NCI-H187 treated with DMSO at 0.1 percent for 48 hours (cell line): ENCODE measurements at places on chromosomes 1 and 21.
A peak's percentile ranks its signal among the peaks of the same experiment; 100 is the strongest.

DNA sequence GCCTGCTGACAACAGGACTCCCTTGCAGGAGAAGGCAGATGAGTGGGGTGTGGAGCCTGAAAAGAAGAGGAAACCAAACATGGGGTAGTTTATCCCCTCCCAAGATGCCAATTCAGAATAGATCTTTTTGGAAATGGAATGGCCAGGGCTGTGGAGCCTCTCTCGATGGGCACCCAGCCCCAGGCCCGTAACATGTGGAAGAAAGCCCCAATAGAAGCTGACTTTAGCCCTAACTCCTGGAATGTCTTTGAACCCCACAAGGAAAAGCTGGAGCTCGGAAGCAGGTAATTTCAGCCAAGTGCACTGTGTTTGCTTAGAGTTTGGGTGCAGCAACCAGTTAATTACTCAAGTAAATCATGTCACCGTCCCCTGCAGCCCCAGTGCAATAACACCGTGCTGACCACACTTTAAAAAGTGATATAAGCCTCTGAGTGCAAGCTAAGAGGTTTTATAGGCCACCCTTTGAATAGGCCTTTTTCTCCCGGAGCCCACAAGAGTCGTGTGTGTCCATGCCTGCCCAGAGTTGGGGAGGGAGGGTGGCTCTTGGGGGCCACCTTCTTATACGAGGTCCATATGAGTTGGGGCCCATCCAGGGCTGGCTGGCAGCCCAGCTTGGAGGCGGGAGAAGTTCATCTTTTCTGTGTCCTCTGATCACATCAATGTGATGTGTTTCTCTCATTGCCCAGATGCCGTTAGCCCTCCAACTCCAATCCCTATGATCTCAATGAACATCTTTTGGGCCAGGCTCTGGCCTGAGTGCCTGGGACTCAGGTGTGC is 153.2 kb downstream of the TRABD2B start:
- no peak for DNase-seq

- DNase-seq, result no peak
Observed at GRCh38 chr1:3312898-3313575, 141.4 kb upstream of the ARHGEF16 start.

GRCh38 chr1:93869653-93870052 is 9.4 kb downstream of the DNTTIP2 start:
- DNase-seq, result no peak

- no peak for DNase-seq
Observed at GRCh38 chr21:25191141-25191540, 416.1 kb downstream of the MRPL39 start.

DNA sequence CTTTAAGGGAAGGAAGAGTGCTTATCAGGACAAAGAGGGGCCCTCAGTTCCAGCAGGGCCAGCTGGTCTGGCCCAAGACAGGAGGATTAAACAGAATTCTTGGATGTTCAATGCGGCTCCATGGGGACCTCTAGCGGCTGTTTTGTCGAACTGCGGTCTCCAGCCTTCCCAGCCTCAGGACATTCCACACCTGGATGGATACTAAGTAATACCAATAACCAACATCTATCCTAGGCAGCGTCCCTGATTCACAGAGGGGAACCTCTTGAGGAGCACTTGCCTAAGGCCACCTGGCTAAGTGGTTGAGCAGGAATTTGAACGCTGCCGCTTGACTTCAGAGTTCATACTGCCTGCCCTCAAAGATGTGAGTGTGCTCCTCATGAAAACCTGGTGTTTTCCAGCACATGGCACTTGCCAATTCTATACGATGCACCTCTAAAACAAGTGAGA is 15.5 kb upstream of the CD247 start:
- DNase-seq, result peak; percentile 83

- DNase-seq, result no peak
Observed at GRCh38 chr1:105088166-105088565, 1338.5 kb downstream of the AMY1C start.

- DNase-seq, result no peak
Observed at GRCh38 chr1:215079456-215079855, 3.1 kb upstream of the KCNK2 start.

GRCh38 chr1:204578867-204579664 is 62.9 kb downstream of the MDM4 start:
- DNase-seq, result no peak

DNA sequence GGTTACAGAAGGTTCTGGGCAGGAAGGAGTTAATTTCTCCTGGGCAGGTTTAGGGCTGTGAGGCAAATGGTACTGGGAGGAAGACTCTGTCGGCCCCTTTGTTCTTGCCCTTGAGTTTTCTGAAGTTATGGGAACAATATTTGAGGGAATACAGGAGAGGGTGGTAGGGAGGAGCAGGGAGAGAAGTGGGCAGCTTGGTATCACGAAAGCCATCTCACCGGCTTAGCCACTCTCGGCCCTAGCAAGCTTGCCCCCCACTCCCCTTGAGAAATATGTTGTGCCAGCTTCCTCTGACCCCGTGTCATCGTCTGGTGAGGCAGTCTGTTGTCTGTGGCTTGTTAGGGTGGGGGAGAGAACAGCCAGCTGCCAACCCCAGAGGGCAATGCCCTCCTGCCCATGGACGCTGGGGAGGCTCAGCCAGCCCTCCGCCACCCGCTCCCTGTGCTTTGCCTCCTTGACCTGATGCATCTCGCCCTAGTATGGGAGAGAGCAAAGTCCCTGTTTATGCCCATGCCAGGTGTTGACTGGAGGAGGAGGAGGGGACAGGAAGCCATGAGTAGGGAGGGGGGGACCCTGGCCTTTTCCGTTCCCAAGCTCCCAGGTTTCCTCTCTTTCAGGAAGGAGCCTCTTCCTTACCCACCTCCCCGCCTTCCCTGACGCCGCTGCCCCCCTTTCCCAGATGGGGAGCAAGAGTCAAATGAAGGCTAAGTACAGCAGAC is 1.2 kb downstream of the EFNA1 start:
- DNase-seq, result no peak

DNA sequence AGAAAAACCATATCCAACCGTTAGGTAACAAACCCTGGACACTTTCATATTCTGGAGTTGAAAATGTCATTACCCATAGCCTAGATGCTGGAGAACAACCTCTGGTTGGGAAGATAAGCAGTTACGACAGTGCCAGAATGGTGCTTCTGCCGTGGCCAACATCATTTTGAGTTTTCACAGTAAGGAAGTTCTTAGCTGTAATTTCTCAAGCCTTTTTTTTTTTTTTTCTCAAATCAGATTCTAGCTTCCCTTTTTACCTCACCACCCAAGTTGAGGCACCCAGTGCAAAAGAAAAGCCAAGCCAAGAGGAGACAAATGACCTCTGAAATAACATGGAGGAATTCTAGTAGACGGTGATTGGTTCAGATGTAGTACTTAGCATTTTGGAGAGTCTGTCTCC is 21.8 kb downstream of the PPT1 start:
- DNase-seq, result no peak

- no peak for DNase-seq
Observed at GRCh38 chr1:152141971-152142584, 16.9 kb downstream of the RPTN start.

GRCh38 chr1:60636946-60637345 is 445.4 kb upstream of the NFIA start:
- DNase-seq, result no peak

- DNase-seq, result no peak
Observed at GRCh38 chr1:27624467-27625178, 10.4 kb downstream of the FGR start.

GRCh38 chr1:229058729-229059128 is 212.2 kb upstream of the RAB4A start:
- no peak for DNase-seq

DNA sequence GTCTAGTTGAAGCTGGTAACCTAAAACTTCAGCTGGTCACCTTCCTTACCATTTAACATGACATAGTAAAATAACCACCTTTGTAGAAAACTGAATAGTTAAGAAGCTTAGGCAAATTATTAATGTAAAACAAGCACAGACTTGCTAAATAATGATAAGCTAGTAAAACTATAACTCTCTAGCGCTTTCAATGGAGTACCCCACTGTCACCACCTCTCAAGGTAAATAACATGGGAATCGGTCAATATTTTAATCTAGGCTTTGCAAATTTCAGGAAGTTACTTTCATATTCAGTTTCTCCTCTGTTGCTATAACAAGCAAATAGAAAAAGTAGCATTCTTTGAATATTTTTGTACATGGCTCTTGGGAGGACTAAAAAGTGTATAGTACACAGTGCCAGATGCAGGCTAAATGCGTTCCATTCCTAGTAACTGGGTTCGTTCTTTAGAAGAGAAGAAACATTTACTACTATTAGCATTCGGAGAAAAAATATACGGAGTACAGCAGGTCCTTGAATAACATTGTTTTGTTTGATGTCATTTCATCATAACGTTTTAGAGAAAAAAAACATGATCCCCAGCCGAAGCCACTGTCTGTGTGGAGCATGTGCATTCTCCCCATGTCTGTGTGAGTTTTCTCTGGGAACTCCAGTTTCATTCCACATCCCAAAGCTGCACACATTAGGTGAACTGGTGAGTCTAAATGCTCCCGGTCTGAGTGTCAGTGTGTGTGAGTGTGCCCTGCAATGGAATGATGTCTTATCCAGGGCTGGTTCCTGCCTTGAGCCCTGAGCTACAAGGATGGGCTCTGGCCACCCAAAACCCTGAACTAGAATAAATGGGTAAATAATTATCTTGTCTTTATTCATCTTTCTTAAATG is 52.5 kb downstream of the EPRS1 start:
- no peak for DNase-seq

- DNase-seq, result no peak
Observed at GRCh38 chr1:162951553-162952315, 90.8 kb upstream of the CCDC190 start.

GRCh38 chr1:162385280-162385623 is 3.7 kb downstream of the C1orf226 start:
- no peak for DNase-seq

DNA sequence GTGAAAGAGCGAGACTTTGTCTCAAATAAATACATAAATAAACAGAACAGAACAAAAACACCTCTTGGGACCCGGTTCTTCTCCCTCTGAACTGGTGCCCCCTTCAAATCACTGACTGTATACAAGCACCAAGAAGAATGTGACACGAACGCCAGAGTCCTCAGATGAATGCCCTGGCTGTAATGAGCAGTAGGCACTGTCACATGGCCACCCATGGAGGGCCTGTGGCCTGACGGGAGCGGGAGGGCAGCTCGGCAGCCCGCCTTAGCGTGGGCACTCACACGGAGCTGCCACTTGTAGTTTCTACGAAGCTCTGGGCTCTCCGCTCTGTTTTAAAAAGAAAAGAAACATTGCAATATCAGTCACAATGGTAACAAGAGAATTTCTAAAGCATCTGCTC is 146.0 kb downstream of the PEX14 start:
- DNase-seq, result no peak

DNA sequence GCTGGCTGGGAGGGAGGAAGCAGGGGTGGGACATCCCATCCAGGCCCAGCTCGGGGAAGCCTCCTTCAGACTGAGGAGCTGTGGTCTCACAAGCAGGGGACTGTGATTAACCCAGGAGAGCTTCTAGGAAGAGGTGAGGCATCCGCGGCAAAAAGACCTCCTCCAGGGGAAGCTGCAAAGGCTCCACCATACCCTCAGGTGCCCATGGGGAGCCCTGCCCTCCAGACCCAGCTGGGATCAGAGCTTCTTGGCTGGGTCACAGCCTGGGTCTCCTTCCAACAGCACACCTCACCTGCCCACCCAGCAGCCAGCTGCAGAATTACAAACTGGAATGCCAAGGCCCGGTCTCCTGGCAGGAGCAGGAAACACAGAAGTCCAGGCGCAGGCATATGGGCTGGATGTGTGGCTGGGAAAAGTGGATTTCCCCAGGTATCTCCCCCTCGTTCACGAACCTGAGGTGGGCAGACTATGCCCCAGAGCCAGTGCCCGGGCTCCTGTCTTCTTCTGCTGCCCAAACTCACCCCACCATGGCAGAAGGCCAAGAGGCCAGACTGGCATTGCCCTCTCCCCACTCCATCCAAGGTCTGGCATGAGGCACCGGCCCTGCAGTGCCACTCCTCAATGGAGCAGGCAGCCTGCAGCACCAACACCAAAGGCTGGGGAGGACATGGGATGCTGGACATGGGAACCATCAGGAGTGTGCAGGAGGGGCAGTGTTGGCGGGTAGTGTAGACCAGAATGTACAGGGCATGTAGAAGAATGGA is 15.4 kb upstream of the ARF1 start:
- no peak for DNase-seq

GRCh38 chr1:30881319-30882181 is 27.0 kb downstream of the SDC3 start:
- no peak for DNase-seq

GRCh38 chr1:87104945-87105344 is 190.5 kb downstream of the HS2ST1 start:
- DNase-seq, result no peak
